ENCODE measurements at places on chromosomes 4 and X.

- DNase-seq, result no peak
Measured at GRCh38 chr4:53861856-53862610, 202.4 kb downstream of the CHIC2 start.

GRCh38 chr4:83180431-83180968 lies 66.0 kb upstream of the PLAC8 start:
- DNase-seq, result no peak

DNA sequence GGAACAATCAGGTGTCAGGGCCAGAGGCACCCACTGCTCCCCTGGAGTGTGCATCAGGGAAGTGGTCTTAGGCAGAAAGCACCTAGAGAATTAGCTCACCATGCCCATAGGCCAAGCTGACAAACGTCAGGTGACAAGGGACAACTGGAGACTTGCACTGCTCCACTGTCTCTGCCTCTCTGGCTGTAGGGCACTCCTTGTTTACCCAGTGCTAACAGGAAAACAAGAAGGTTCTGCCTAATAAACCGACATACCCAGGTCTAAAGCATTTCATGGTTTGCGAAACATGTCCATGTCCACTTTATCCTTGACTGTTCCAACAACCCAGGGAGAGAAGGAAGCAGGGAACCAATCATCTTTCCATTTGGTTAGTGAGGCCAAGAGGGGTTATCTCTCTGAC lies 92.5 kb upstream of the MAMLD1 start:
- no peak for DNase-seq

DNA sequence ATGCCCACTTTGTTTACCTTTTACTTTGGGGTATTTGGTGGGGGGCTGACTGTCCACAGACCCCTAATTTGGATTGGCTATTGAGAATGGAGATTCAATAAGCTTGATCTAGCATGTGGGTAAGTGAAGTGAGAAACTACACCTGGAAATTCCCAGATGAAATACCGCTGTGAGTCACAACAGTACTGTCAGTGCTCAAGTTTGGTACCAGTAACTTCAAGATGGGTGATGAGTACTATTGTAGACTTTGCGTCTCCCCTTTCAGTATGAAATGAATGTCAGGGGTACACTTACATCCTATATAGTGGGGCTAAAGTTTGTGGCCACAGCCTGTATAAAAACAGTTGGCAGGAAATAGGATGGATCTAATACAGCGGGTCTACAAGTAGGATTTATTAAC lies 33.3 kb downstream of the HMGN5 start:
- DNase-seq, result no peak

- DNase-seq, result no peak
Measured at GRCh38 chrX:27740933-27741332, 66.9 kb upstream of the MAGEB10 start.

- DNase-seq, result no peak
Measured at GRCh38 chr4:41989994-41990364, 351 bp upstream of the SLC30A9 start.

DNA sequence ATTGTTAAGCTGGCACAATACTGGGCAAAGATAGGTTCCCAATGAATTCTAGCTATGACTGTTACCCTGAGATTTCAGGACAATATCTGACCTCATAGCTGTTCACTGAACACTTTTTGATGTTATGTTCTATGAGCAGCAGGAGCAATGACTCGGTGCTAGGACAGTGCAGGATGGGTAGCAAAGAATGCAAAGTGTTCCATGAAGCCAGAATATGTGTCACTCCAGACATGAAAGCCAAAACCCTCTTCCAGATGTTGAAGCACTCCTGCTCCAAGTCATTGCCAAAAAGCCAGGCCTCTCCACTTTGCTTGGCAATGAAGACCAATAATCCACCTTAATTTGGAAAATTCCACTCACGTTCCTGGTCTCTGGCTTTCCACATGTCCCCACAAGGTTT lies 300.9 kb upstream of the CPEB2 start:
- DNase-seq, result no peak

DNA sequence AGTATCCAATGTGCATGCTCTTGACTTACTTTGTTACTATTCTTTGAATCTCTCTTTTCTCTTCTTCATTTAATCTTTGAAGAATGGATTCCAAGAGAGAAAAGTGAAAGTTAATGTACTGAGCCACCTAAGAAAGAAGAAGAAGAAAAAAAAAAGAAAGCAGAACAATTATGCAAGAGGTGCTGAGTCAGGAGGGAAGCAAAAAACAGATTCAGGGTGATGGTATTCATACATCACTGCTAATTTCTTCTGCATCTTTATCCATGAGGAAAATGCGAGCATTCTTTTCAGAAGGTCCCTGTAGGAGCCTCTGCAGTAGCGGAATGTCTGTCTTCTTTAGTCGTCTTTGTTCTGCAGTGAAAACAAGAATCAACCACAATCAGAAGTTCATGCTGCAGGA lies 43.9 kb downstream of the RASSF6 start:
- DNase-seq, result no peak

- no peak for DNase-seq
Measured at GRCh38 chr4:31467781-31468180, 747.6 kb downstream of the PCDH7 start.

DNA sequence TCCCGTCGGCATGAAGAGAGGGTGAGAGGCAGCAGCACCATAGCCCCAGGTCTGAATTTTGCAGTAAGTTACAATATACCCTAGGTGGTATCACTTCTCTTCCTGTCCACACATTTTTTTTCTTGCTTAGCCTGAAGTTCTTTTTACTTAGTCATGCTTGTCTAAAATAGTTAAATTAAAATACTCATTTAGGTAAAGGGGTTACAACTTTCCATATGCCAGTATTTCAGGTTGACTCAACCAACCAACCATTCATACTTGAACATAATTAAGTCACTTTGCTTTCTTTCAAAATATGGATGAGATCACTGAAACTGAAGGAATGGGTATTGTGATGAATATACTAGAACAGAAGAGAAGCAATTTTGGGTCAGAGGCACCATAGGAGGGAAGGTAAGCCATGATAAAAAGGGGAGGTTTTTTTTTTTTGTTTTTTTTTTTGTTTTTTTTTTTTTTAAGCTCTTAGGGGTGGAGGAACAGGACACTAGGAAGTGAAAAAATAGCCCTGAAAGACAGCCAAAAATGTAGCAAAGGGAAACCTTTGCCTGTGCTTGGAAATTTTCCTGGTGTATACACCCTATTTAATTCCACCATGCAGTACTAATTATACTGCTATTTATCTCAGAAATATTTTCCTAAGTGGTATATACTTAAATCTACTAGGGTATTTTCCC lies 41.8 kb downstream of the RPS6KA3 start:
- no peak for DNase-seq

DNA sequence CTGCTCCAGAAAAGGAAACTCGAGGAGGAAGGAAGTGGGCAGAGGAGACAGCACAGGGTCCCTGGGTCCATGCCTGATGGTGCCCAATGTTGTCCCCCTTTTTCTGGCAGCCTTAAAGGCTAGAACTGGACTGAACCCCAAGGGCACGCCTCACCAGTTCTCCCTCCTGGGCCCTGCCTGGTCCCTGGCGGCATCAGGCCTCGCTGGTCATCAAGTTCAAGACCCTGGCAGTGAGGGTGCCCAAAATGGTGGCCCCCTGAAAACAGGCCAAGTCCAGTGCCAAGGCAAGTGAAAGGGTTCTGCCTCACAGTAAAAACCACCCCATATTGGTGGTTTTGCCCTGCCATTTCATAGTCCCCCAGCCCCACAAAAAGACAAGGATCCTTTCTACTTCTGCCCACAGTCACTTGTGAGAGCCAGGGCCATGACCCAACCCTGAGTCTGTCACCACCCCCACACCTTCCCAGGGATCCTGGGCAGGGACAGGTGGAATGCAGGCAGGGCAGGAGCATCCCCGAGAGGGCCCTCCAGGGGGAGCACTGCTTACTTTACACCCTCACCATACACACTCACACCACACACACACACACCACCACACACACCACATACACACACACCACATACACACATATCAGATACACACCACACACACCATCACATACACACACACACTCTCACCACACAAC lies 107.6 kb downstream of the DCTD start:
- DNase-seq, result no peak

GRCh38 chr4:139511320-139511719 lies 44.7 kb downstream of the SETD7 start:
- DNase-seq, result no peak

DNA sequence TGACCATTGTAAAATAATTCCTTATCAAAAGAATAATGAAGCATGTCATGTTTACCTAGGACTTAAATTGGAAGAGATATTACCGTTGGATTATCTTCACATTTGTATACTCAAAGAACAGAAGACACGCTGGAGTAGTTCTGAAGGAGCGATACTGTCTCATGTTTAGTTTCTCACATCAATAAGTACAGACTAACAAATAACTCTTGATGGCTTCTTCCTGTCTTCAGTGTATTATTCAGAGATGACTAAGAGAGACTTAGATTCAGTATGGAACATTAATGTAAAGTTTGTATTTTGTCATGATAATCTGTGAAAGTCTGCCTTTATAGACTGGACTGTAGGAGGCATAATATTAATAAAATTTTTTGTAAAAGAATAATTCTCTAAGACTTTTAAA lies 72.7 kb downstream of the SPRY1 start:
- DNase-seq, result no peak

DNA sequence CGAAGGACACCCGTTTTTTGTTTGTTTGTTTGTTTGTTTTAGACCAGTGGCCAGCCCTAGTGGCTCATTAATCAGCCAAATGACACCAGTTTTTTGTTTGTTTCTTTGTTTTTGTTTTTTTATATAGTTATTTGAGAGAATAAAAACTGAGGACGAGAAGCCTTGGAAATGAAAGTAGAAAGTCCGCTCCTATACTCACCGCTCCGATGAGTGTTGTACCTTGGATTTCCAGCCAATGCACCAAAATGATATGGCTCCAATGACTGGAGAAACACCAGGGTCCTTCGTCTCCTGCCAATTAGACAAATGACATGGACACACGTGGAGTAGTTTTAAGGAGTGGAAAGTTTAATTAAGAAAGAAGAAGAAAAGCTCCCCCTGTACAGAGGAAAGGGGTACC lies 87.9 kb downstream of the ZXDA start:
- DNase-seq, result no peak

DNA sequence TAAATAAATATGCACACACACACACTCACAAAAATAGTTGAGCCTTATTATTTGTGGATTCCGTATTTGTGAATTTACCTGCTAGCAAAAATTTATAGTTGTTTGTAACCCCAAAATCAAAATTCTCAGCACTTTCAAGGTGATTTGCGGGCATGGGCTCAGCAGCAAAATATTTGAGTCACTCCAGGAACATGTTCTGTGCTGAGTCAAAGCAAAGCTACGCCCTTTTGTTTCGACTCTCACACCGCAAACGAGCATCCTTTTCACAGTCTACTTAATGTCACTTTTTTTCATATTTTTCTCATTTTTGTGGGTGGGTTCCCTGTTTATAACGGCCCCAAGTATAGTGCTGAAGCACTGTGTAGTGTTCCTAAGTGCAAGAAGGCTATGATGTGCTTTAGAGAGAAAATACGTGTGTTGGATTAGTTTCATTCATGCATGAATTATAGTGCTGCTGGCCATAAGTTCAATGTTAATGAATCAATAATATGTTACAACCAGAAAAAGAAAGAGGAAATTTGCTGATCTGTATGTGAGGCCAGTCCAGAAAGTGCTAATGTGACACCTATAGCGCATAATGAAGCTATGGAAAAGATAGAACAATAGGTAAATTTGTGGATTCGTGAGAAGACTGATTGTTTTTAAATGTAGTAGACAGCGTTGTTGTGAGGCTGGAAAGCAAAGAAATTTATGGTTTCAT lies 723.2 kb upstream of the AGA start:
- DNase-seq, result no peak

GRCh38 chr4:156193106-156193505 lies 239.4 kb upstream of the CTSO start:
- DNase-seq, result no peak

DNA sequence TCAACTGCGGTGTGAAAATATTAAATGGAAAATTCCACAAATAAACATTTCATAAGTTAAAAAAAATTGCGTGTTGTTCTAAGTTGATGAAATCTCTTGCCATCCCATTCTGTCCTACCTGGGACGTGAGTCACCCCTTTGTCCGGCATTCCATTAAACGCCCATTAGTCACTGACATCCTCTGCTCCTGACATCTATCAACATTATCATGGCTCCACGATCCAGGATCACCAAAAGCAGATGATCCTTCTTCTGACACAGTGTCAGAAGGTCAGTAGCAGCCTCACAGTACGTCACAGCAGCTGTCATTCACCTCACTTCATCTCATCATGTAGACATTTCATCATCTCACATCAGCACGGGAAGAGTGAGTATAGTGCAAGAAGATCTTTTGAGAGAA lies 125.7 kb downstream of the ZNF827 start:
- DNase-seq, result no peak

DNA sequence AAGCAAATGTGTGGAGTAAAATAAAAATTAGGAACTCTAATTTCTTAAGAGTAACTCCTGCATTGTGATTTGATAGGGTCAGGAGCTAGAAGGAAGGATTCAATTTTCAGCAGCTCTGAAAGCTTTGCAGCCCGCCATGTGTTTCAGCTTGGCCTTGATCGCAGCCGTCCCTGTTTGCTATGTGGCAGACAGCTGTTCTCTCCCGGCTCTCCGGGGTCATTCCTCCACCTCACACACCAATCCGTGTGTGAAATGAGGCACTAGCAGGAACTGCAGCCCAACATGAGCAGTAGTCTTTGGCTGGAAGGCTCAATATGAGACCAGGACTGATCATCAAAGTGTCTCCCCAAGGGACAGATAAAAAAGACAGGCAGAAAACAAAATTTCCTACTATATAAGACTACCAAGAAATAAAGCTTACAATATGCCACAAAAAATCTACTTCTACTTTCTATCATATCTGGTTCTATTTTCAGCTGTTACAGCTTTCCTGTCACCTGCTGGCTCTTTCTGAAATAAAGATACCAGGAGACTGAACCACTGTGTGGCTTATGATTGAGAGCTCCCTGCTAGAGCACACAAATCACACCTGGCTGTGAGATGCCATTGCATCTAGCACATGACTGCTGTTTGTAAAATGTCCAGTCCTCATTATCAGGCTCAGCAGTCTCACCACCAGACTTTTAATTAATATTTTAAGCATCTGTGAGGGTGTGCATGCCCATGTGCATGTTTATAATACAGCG lies 44.1 kb upstream of the SEC24B start:
- no peak for DNase-seq

DNA sequence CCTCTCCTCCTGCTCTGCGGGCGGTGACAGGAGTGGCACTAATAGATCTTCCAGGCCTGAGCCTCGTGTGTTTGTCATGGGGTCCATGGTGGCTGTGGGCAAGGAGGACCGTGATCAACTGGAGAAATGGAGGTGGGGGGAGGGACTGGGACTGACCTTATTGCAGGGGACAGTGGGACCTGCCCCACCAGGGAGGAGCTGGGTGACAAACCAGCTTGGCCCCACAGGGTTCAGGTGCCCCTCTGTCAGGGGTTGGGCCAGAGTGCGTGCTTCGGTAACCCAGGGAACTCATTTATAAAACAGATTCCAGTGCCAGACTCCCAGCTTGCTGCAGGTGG lies 366.5 kb downstream of the BCOR start:
- DNase-seq, result no peak

- no peak for DNase-seq
Measured at GRCh38 chr4:147138171-147138570, 192.5 kb upstream of the TTC29 start.

Measured in stimulated activated CD8-positive, alpha-beta memory T cell treated with anti-CD3 and anti-CD28 coated beads, Interleukin-2, amount 100 ng/mL, for 1 hour (primary cell).